Stimulated activated CD4-positive, alpha-beta T cell treated with anti-CD3 and anti-CD28 coated beads, Interleukin-1b, Interleukin-23, amount 100 ng/mL, for 1 hour (primary cell): ENCODE measurements at places on chromosomes 12 and 14.

DNA sequence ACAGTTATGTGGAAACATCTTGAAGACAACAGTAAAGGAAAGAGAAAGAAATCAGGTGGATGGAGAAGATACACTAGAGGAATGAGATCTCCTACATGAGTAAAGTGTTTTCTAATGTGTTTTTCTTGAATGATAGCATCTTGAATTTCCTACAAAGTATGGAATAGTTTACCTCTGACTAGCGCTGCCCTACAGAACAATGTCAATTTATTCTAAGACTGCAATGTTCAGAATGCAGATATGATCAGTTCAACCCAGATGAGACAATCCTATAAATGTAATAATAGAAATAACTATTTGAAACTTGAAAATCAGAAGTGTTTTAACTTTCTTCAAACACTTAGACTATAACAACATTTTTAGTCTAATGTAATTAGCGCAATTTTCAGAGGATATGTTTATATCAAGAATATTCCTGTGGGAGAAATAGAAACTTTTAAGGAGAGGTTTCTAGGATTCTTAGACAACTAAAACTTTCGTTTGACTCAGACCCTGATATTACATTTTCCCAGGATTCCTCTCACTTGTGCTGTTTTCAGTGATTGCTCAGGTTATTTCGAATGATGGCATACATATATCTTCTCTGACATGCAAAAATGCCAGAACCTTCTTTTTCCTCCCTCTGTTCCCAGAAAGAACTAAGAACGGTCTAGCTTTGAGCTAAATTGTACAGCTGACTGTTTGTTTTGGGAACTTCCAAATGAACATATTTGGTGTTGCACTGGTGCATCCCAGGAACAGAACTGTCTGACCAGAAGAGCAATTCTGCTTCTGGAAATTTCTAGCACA lies 1017.4 kb downstream of the DIO2 start:
- DNase-seq, result no peak

GRCh38 chr12:65670775-65671174 lies 153.5 kb upstream of the HMGA2 start:
- DNase-seq, result no peak

DNA sequence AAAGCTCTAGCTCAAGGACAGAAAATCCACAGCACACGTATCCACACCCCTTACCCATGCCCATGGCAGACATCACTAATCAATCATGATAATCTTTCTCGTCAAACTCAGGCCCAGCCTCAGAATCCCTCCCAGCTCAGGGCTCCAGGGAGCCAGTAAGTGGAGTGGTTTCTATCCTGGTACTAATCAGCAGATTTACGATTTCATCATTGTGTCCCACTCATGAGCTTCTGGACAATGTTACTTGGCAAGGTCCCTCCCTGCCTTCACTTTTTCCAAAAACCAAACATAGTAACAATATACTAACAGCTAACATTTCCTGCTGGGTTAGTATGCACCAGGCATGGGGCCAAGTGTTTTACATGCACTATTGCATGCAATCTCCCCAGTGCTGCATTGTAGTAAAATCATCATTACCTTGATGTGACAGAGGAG lies 45.8 kb upstream of the NCOR2 start:
- no peak for DNase-seq

GRCh38 chr12:95593266-95593871 lies 42.1 kb upstream of the USP44 start:
- no peak for DNase-seq

GRCh38 chr12:113208041-113208934 lies 13.0 kb upstream of the TPCN1 start:
- DNase-seq, result no peak

DNA sequence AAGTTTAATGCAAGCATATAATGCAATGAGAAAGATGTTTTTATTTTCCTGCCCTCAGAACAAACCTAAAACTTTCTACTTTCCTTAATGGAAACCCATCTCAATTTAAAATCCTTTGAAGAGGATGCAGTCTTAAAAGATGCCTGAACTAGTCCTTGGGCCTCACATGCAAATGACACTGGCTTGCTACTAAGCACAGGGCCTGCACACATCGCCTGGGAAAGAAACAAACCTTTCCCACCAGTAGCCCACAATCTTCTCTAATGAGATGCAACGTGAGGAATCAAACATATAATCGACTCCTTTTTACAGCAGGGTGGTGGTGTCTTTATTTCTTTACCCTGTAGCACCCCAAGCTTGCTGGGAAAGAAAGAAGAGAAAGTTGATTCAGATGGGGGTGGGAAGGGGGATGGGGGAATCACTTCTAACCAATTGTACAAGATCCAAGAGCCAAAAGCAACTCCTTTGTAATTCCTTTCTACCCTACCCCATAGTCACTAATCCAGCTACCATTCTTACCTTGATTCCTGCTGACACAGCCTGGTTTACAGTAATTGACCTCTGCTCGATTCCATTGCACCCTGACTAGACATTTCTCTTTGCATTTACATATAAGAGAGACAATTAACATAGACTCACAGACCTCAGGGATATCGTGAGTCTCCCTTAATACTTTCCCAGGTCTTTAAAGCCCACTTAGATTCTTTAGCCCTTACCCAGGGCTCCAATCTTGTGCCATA lies 69.5 kb upstream of the FERMT2 start:
- DNase-seq, result no peak

DNA sequence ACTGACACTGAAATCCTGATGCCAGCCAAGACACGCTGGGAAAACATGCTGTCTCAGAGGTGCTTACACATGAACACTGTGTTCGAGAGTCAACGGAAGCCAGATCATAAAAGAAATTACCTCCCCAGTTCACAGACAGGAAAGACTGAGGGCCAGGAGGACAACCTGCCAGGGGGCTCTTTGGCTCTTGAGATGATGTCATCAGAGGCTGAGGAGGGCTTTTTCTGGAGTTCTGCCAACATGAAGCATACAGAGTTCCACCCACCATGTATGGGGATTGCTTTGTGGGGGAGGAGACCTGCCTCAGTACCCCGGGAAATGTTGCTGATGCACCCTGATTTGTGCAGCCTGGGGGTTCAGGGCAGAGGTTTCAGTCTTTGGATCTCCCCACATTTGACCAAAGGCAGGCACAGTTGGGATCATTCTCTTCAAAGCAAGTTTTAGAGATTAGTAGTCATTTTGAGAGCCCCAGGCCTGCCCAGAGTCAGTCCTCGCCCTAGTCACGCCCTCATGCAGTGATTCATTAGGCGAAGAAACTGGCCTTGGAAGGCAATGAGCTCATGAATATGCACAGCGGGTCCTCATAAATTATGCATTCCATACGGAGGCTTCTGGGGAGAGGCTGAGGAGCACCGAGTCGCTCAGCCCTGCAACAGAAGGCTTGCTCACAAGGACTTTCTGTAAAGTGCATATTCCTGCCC lies 34.9 kb upstream of the EML1 start:
- DNase-seq, result no peak

DNA sequence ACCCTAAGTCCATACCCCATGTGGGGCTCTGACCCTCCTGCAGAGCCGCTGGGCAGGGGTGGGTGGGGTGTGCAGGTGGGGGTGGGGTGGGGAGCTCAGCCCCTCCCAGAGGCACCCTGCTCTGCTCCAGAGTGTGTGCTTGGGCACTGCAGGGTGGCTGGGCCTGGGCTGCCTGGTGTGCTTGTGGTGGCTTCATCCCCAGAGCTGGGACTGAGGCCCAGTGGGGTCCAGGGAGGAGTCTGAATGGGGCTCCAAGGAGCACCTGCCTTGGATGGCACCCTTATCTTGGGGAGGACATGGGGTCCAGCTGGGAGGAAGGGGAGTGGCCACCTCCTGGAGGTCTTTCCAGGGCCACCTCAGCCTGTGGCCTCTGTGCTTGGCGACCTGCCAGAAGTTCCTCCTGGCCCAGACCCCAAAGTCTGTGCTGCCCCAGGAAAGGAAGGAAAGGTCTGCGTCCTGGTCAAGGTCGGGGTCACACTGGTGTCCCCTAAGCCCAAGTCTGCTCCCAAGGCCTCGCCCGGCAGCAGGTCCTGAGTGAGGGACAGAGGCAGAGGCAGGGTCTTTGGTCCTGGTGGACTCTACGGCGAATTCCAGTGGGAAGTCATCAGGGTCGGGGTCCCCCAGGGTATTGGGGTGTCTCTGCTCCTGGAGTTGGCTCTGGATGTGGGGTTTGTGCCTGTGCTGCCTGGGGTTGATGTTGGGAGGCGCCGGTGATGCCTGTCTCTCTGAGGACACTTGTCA lies 373.4 kb downstream of the TMEM121 start:
- no peak for DNase-seq

DNA sequence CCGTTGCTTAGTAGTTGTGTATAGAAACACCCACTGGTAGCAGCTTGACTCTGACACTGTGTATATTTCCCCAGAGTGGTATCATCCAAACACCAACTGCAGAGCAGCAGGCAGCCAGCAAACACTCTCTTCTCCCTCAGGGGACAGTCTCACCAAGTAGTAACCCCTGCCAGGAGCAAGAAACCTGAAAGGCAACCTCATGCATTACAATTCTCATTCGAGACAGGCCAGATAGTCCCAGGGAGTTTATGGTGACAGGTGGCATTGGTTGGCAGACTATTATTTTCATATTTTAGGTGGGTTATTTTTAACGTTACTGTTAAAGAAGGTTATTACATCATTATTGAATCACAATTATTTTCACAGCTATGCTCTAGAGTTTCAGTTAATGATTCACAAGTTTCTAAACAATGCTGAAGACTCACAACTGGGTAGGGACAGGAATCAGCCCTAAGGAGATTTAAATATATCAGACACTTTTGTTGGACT lies 222.8 kb downstream of the EGLN3 start:
- DNase-seq, result no peak

- no peak for DNase-seq
Observed at GRCh38 chr12:132646850-132647249, 28.3 kb downstream of the P2RX2 start.

GRCh38 chr12:116257215-116257614 lies 20.3 kb downstream of the MED13L start:
- no peak for DNase-seq

DNA sequence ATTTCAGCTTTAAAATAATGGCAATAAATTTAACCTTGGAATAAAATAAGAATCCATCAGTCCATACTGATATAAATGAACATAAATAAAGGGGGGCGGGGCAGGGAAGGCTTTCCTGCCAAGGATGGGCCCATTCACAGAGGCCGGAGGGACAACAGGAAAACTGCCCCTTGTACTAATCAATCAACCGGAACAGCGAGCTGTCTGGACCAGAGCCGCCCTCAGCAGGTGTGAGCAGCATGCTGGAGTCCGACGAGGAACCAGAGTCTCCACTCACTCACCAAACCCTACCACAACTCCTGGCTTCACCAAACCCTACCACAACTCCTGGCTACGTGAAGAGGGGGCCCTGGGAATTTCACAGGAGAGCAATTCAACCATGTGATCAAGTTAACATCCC lies 51.3 kb downstream of the RIMBP2 start:
- no peak for DNase-seq

GRCh38 chr12:64269161-64269560 lies 47.1 kb upstream of the KICS2 start:
- no peak for DNase-seq

- DNase-seq, result no peak
Observed at GRCh38 chr14:32698831-32699230, 239.8 kb upstream of the NPAS3 start.

DNA sequence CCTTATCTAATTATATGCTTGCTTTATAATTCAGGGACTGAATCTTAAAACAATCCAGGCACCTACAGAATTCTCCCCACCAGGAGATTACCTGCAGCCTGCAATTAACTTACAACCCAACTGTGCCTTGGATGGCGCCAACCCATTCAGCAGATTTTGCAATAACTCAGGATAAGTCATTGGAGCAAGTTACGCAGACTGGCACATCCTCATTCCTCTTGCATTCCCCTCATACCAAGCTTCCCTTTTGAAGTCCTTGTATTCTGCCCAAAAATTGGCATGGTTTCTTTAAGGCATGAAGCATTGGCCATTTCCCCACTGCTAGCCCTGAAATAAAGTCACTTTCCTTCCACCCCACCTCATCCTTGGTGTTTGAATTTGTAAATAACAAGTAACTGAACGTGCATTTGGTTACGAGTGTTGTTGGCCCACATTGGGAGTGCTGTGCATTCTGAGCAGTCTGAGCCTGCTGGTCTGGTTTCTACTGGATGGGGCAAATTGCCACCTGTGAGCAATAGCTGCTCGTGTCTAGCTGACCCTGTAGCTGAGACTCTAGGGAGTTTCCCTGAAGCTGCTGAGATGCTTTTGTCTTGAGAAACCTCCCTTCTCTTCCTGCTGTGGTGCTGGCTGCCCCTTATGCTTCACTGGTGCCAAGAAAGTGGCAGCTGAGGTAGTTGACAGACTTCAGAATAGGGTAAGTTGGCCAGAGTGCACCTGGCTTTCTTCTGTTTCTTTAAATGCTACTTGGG lies 99.2 kb upstream of the SCAF11 start:
- DNase-seq, result no peak

DNA sequence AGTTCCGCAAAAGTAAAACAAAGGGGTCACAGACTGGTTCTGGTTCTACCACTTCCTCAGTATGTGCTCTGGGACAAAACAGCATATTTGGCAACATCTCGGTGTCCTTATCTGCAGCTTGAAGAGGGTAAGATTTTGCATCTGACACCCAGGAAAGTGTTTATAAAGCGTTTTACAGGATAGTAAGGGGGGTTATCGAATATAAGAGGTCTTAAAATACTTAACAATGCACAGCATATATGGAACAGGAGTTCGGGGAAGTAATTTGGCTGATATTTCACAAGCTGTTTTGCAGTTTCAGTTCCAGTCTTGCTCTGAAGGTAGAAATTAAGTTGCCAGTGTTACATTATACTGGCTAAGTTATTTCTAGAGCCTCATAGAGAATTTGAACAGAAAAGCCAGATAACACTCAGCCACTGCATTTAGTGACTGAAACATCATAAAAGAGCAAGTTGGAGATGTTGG lies 904 bp upstream of the MAP4K5 start:
- no peak for DNase-seq

GRCh38 chr12:6998715-6999451 lies 19.4 kb downstream of the LPCAT3 start:
- no peak for DNase-seq

DNA sequence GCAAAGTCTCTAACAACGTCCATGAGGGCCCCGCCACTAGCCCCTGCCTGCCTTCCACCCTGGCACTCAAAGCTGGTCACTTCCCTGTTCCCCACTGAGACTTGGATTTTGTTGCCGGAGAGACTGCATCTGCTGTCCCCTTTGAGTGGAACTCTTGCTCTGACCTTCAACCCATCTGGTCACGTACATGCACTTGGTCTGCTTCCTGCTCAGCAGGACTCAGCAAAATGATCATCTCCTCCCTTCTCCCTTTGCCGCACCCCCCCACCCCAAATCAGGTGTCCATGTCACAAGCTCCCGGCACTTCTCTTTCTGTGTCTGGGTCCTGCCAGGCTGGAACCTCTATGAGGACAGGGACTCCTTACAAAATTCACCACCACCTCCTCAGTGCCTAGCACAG lies 180.9 kb downstream of the CHST11 start:
- DNase-seq, result no peak
